ENCODE measurements at places on chromosomes 5 and 9.

GRCh38 chr5:181053488-181054121 lies 13.5 kb downstream of the BTNL9 start:
- no peak for DNase-seq

DNA sequence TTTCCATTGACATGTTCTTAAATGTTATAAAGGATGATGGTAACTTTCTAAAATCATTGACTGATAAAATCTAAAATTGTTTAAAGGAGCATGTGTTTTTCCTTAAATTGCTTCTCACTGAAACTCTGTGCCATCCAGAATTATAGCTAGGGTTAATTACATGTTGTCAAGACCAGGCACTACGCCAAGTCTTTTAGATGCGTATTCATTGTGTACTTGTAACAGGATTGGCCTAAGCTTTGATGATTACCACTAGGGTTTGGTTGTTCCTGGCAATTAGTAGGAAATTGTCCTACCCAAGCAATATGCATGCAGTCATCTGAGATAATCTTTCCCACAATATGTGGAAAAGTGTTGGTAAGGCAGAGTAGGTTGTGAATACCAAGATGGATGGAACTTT lies 43.8 kb downstream of the PRKACG start:
- no peak for DNase-seq

- no peak for DNase-seq
Observed at GRCh38 chr5:8138884-8139283, 269.9 kb downstream of the MTRR start.

- peak; percentile 40 for DNase-seq
Observed at GRCh38 chr5:34957857-34958690, 28.7 kb downstream of the DNAJC21 start.

DNA sequence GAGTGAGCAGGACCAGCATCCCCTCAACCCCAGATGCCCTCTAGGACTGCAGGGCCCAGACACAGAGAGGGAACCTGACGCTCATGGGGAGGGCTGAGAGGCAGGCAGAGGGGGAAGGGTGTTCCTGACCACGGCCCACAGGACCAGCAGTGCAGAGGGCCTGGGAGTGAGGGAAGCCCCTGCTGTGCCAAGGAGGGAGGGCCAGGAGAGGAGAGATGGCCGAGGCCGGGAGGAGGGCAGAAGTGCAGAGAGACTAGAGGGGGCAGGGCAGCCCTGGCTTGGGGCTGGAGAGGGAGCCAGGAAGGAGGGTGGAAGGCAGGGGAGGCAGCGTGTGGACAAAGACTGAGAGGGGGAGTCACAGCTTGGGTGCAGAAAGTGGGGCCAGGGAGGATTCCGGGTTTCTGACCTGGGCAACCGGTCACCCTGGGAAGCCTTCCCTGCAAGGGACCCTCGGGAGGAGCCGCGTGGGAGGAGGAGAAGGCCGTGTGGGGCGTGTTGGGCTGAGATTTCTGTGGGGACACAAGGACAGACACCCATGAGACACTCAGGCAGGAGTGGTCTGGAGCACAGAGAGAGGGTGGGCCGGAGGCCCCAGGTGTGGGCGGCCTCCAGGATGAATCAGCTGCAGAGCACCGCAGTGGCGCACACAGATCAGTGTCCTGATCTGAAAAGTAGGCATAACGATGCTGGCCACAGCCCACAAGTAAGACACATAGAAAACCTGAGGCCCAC lies 117.5 kb downstream of the ADAMTS2 start:
- no peak for DNase-seq

DNA sequence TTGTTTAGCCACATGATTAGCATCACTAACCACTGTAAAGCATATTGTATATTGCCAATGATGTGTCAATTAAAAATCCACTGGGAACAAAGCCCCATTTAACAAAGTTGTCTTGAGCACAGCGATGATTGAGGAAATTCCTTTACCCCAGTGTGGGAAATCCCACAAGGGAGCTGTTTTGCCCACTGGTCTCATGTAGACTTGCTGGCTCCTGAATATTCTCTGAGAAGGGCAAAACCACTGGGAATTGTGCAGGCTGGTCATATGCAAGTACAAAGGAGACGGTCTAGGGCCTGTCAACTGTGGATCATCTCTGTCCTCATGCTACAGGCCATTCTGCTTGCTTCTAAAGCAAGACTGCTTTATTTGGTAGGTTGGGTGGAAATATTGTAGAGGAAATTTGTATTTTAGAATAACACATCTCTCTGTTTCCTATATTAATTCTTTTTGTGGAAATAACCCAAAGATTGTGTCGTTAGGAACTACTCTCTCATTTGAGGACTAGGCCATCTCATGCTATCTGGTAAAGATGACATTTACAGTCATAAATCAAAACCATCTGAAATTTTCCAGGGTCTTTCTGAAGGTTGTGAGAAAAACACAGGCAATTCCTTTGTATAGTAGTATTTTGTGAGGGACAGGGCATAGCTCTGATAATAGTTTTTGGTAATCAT lies 60.2 kb downstream of the PARP8 start:
- no peak for DNase-seq

- no peak for DNase-seq
Observed at GRCh38 chr9:94085062-94085639, 887 bp downstream of the PTPDC1 start.

GRCh38 chr9:134648701-134649530 lies 7.3 kb downstream of the COL5A1 start:
- peak; percentile 83 for DNase-seq

GRCh38 chr5:125326150-125326510 lies 579.7 kb upstream of the ZNF608 start:
- DNase-seq, result peak; percentile 84

- DNase-seq, result peak; percentile 93
Observed at GRCh38 chr5:60651872-60652620, 47.9 kb downstream of the DEPDC1B start.

- peak; percentile 97 for DNase-seq
Observed at GRCh38 chr5:125484742-125485641, 738.6 kb upstream of the ZNF608 start.

- DNase-seq, result no peak
Observed at GRCh38 chr5:130890610-130891009, 274.4 kb downstream of the HINT1 start.

DNA sequence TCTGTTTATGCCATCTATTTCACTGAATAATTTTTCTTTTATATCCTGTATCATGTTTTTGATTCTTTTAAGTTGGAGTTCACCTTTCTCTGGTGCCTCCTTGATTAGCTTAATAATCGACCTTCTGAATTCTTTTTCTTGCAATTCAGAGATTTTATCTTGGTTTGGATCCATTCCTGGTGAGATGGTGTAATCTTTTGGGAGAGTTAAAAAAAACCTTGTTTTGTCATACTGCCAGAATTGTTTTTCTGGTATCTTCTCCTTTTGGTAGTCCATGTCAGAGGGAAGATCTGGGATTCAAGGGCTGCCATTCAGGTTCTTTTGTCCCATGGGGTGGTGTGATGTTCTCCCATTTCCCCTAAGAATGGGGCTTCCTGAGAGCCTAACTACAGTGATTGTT lies 800.8 kb upstream of the TYRP1 start:
- DNase-seq, result no peak

DNA sequence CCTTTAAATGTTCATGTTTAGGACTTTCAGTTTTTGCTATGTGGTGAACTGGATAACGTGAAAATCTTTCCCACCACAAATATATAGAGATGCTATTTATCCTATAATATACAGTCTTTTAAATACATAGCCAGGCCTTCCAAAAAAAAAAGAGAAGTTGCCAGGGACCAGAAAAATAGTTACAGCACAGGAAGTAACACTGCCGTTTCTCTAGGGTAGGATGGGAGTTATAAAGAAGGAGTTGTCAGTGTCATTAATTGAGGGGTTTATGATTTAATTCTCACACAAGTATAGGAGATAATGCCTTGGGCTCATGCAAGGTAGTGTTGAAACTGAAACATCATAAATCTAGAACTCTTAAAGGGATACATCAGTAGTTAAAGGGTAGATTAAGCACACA lies 83.9 kb downstream of the LRRC70 start:
- DNase-seq, result no peak

- no peak for DNase-seq
Observed at GRCh38 chr9:87787735-87788134, 61.8 kb downstream of the CTSL start.

GRCh38 chr5:7251132-7251531 lies 144.8 kb upstream of the ADCY2 start:
- DNase-seq, result no peak

DNA sequence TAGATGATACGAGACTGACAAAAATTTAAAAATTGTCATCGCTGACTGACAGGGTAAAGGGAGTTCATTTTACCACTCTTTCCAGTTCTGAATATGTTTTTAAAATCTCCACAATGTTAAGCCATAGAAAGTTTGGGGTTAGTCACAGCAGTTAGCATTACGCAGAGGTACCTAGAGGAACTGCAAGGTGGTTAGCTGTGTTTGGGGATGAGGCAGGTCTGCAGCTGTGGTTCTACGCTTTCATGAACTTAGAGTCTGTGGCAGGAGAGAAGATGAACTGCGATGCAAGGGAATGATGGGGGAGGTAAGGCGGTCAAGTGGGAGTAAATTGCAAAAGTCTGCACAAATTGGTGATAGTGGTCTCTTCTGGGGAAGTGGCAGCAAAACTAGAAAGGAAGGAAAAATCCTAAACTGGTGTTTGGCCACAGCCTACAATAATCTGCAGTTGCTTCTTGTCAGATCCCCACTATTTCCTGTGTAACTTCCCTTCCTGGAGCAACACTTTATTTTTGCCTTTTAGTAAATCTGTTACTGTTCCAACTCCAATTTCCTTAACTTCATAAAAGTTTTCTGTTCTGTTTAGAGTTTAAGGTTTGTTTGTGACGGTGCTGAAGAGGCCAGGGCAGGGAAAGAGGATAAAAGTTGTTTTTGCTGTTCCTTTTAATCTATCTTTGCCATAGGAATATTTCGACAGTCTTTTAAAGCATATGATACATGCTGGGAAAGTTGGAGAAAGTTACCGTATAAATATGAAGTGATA lies 38.6 kb upstream of the SNX2 start:
- no peak for DNase-seq

DNA sequence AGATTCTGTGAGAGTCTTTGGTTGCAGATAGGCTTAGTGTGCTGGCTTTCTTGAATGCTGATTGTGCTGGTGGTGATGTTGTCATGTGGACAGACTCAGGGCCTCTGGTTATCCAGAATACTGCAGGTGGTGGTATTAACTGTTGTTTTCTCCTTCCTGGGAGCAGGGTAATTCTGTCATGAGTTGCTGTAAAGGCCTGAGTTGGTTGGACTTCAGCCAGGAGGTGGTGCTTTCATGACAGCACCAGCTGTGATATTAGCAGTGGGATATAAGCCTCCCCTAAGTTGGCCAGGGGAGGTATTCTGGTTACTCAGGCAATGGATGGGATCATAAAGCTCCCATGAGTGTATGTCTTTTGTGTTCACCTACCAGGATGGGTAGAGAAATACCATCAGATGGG lies 16.4 kb upstream of the RNF180 start:
- DNase-seq, result no peak

DNA sequence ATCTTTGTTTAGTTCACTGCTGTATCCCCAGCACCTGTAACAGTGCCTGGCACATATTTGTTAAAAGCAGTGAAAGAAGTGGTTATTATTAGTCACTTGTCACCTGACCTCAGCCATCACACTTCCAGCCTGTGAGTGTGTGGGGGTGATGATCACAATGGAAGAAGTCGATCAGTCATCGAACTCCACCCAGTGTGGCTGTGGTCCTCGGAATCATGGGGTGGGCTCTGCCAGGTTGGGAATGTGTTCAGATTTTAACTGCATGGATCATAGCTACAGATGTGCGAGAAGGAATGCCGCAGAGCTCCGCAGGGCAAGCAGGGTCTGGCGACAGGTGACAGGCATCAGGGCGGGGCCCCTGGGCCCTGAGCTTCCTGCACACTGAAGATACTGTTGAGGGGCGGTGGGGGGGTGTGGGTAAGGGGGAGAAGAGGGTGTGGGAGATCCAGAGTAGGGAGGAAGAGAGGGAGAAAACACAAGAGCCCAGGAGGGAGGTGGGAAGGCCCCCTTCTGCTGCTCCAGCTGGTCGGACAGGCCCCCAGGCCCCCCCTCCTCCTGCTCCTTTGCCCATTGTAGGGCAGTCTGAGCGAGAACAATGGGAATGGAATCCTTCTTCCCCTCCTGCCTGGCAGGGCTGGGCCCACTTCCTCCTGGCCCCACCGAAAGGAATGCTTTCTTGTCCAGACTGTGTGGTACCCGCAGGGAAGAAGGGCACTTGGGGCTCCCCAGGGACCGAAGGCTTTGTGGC lies 89.6 kb downstream of the SPRY4 start:
- no peak for DNase-seq

GRCh38 chr5:170632985-170633234 lies 129.1 kb downstream of the KCNIP1 start:
- DNase-seq, result no peak

DNA sequence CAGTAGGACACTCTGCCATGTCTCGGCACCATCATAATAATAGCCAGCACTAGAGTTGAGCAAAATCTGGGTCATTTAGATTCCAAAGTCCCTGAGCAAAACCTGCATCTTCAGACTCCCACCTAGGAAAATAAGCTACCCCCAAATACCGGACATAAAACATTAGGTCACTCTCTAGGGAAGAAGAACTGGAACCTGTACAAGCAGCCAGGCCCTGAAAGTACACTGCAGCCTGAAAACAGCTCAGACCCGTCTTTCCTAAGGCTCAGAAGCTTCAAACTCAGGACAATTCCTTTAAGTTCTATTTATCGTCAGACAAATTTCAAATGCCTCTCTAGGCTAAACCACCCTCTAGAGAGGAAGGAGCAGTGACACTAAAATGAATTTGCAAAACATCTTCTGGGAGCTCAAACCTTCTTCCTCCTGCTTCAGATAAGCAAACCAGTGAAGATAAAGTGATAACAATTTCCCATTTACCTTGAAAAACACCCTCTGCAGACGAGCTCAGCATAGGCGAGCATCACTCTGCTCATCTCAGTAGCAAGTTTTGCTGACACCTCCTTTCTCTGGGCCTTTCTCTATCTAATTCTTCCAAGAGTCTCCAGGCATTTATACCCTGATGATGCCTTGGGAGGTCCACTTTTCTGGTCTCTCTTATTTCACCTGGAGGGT lies 34.0 kb downstream of the ADAM19 start:
- DNase-seq, result no peak

- no peak for DNase-seq
Observed at GRCh38 chr9:96020792-96021550, 145.5 kb downstream of the ERCC6L2 start.

DNA sequence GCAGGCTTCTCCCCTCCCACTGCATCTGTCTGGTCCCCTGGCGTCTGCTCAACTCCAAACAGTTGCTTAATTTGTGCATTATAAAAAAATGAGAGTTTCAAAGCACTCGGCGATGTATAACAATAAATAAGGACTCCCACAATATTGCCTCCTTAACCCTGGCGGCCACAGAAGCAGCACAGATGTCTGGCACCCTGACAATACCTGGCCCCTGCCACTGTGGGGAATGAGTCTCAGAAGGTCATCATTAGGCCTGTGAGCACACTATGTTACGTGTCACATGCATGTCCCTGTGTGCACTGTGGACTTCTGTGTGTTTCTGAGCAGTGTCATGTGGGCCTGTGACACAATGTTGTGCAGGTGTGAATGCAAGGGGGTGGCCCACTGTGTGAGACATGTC lies 236.5 kb downstream of the PBX3 start:
- no peak for DNase-seq

- DNase-seq, result peak; percentile 7
Observed at GRCh38 chr9:14400658-14400995, 86.7 kb upstream of the NFIB start.

- peak; percentile 82 for DNase-seq
Observed at GRCh38 chr5:171418316-171418981, 998 bp upstream of the FGF18 start.

- peak; percentile 66 for DNase-seq
Observed at GRCh38 chr9:27184556-27185351, 75.7 kb downstream of the TEK start.

GRCh38 chr5:147464211-147464610 lies 45.7 kb downstream of the DPYSL3 start:
- peak; percentile 29 for DNase-seq

All from HFFc6 (cell line).